NCI-H526 (cell line): ENCODE measurements at places on chromosomes 2 and 18.
A peak's percentile ranks its signal among the peaks of the same experiment; 100 is the strongest.

DNA sequence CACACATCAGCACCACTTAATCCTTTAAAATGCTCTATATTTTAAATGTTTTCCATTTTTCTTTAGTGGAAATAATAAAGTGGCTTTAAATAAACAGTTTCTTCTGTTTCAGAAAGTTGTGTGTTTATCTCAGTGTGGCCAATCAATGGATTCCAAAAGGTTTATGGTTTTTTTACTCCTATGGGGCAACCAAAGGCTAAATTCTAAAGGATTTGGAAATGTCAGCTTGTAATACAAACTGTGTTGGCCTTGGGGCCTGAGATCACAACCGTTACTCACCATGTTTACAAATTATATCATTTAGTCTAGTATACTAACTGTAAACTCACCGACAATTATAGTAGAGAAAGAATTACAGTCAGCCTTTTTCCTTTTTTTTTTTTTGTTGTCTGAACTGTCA is 827.2 kb downstream of the EPHA4 start:
- no peak for DNase-seq

DNA sequence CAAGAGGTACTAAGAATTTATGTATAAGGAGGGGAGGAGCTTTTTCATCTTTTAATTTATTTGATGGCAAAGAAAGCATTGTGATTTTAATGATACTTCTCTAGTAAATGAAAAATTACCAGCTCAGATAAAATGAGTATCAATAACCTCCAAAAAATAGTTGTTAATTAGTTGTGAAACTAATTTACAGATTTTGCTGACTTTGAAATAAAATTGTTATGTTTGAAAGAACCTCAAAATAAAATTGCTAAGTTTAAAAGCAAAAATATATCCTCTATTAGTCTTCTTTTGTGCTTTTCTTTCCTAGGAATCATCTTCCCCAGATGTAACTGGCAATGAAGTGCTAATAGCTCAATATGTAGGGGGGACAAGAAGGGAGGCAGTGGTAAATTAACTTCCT is 36.5 kb downstream of the ZC3H6 start:
- no peak for DNase-seq

DNA sequence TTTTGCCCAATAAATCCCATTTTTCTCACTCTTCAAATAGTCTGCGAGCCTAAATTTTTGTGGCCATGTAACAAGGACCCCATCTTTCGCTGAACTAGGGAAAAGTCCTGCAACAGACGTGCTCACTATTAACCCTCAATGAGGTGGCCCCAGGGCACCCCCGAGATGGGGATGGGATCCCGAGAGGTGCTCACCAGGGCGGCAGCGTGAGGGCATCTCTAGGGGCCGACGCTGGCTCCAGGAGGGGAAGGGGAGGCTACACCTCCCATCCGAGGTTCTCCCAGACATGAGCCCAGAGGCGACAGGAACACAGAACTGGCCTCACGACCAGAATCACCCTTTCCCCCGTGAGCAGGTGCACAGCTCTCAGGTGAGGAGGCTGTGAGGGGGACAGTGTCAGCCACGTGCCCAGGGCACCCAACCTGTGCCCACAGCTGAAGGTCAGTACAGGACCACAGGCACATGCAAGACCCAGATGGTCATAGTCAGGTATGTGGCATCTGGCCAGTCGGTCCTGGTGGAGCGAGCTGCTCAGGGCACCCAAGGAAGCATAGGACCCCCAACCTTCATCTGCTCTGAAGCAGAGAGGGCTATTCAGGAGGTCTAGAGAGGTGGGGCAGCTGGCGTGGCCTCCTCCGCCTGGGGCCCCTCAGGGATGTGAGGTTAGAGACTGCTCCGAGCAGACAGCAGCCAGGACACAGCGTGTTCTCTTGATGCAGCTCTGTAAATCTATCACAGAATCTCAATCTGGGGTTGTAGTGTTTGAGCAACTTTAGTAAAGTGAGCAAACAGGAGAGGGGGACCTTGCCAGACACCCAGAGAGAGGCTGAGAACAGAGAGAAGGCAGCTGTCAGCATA is 62.8 kb downstream of the PXDN start:
- DNase-seq = no peak

DNA sequence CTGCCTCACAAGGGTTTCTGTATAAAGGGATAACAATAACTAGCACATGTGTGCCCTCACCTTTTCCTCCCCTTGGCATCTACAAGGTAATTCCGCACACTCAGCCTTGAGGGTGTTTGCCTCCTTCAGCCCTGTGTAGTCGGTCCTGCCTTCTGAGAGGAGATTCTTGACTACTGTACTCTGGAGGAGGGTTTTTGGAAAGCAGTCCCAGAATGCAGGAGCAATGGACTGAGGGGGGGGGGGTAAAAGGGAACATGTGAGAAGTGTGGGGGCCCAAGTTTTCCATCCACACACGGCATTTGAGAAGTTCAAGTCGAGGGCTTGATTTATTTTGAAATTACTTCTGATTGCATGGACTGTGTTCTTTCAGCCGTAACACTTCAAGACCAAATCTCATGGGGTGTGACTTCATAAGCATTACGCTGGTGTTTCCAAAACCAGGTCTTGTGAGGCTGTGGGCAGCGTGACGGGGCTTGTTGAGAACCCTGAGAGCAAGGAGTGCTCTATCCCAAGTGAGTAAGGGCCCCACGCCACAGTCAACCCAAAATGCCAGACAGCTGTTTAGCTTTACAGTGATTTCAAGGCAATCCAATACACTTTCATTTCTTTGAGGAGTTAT is 198.7 kb upstream of the MEIS1 start:
- no peak for DNase-seq

GRCh38 chr2:30986231-30986580 is 152.0 kb downstream of the GALNT14 start:
- DNase-seq = no peak

DNA sequence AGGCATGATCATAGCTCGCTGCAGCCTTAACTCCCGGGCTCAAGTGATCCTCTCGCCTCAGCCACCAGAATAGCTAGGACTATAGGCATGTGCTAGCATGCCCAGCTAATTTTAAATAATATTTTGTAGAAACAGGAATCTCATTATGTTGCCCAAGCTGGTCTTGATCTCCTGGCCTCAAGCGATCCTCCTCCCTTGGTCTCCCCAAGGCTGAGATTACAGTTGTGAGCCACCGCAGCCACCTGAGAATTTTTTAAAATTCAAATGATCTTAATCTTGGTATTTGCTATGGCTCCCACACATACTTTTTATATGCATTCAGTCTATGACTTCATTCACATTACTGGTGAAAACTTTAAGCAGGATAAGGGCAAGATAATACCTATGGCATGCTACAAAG is 13.1 kb downstream of the KRCC1 start:
- no peak for DNase-seq

DNA sequence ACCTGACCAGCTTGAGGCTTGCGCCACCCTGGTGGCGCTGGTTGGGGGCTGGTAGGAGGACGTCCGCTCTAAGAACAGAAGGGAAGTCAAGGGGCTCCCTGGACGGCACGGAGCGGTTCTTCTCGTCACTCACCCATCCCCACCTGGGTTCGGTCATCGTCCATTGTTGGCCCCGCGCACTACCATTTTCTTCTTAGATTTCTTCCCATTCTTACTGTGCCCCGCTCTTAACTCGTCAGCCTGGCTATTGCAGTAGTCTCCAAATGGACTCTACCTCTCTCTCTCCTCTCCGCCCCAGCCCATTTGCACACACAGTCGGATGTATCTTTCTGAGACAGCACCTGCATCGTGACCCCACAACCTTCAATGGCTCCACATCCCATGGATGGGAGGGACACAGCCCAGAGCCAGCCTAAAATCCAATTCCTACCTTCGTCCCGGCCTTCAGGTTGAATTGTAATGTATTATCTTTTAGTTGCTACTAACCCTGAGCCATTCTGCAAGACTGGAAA is 814 bp upstream of the RAB1A start:
- peak; percentile 33 for DNase-seq

DNA sequence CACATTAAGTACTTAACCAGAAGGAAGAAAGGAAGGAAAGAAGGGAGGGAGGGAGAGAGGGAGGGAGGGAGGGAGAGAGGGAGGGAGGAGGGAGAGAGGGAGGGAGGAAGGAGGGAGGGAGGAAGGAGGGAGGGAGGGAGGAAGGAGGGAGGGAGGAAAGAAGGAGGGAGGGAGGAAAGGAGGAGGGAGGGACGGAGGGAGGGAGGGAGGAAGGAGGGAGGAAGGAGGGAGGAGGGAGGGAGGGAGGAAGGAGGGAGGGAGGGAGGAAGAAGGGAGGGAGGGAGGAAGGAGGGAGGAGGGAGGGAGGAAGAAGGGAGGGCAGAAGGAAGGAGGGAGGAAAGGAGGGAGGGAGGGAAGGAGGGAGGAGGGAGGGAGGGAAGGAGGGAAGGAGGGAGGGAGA is 363.3 kb downstream of the MBD2 start:
- no peak for DNase-seq

GRCh38 chr2:105790461-105791149 is 45.9 kb downstream of the NCK2 start:
- peak; percentile 18 for DNase-seq

DNA sequence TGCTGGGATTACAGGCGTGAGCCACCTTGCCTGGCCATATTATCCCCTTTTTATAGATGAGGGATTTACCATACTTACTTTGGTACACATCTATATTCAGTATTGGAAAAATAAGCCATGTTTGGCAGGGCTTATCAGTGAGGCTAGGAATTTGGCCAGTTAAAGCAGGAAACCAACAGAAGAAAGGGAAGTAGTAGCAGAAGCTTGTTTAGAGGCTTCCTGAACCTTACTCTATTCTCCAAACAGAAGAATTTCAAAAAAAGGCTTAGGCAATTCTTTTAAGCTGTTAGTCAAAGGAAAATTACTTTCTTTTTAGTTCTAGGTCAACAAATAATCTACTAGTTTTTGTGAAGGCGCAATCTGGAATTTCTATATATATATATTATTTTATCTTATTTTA is 3.2 kb upstream of the GLS start:
- DNase-seq = no peak

GRCh38 chr18:76137216-76137615 is 357.8 kb downstream of the ZNF516 start:
- DNase-seq = no peak

- DNase-seq = peak; percentile 91
Observed at GRCh38 chr2:190578158-190579057, 43.9 kb upstream of the NEMP2 start.

DNA sequence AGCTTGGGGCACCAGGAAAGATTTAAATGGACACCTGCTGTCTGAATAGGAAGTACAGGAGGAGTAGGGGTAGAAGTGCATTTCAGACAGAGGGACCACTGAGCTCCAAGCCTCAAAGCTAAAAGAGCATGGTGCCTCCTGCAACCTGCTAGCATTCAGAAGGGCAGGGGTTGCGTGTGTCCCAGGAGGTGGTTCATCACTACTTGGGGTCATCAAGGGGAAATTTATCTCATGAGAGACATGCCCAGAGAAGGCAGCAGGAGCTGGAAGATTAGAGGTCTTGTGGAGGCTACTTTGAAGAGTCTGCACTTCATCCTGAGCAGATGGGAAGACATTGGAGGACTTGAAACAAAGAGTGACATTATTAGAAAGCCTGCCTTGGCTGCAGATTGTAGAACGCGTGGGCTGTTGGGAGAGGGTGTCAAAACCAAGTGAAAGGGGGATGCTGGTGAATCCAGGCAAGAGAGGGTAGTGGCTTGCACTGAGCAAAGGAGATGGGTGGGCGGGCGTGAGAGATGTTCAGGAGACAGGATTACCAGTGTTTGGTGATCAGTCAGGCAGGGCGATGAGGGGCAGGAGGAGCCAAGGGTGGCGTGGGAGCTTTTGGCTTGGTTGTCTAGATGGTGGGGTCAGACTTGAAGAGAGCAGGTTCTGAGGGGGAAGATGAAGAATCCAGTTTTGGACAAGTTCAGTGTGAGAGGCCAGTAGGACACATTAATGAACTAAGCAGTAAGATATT is 154.0 kb downstream of the DYSF start:
- DNase-seq = no peak

GRCh38 chr2:96934831-96935540 is 51.4 kb downstream of the FAM178B start:
- DNase-seq = no peak

GRCh38 chr2:182077023-182077422 is 91.4 kb downstream of the PPP1R1C start:
- no peak for DNase-seq

- DNase-seq = no peak
Observed at GRCh38 chr2:157929871-157930667, 53.9 kb upstream of the ACVR1 start.

DNA sequence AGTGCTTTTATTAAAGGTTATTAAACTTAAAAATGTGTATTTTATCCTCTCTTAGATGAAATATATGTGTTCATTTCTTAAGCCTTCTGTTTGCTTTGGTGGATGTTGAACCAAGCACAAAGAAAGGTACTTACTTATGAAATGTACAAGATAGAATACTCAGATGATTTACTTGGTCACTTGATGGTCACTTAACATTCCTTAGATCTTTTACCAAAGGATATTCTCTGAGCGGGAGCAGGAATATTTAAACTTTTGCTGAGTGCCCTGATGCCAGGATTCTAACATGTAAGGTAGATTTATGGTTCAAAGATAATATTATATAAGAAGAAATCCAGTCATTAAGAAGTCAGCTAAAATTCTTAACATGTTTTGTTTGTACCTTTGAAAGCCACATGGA is 193.5 kb upstream of the ZEB2 start:
- no peak for DNase-seq

DNA sequence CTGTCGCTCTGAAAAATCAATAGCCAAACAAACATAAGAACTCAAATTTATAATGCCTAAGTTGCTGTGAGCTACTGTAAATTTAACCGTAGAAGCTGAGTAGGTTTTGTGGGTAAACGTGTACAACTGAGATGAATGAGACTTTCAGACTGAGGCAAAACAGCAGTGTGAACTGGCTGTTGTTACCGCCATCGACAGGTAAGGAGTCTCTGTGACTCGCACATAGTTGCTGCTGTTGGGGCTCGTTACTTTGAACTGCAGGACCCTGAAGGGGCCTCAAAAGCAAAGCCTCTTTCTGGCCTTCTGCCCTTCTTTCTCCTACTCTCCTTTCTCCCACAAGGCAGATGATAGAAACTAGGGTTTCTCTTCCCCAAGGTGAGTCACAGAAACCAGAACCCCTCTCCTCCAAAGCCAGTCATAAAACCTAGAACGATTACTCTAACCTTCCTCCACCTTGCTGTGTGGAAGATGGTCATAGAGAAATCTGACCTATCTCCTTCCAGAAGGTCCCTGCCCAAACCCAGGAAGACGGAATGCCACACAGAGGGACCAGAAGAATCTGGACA is 101.2 kb downstream of the DLGAP1 start:
- DNase-seq = no peak

- no peak for DNase-seq
Observed at GRCh38 chr18:49025767-49026500, 75.2 kb upstream of the SMAD7 start.

DNA sequence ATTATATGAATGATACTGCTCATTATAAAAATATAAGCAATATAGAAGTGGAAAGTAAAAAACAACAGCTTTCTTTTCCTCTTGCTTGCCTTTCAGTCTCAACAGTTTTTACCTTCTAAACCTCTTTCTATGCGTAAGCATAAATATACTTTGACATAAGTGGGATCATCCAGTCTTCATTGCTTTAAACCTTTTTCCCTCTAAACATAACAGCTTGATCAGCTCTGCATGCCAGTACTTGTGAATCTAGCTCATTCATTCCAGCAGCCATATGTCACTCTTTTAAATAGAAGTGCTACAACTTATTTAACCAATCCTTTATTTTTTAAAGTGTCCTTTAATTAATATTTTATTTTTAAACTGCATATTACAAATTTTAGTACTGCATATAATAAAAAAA is 88.1 kb downstream of the TTC27 start:
- DNase-seq = no peak

GRCh38 chr18:2654169-2654927 is 1.2 kb upstream of the SMCHD1 start:
- DNase-seq = no peak
